ENCODE measurements at places on chromosomes 16 and 17.
A peak's percentile ranks its signal among the peaks of the same experiment; 100 is the strongest.

DNA sequence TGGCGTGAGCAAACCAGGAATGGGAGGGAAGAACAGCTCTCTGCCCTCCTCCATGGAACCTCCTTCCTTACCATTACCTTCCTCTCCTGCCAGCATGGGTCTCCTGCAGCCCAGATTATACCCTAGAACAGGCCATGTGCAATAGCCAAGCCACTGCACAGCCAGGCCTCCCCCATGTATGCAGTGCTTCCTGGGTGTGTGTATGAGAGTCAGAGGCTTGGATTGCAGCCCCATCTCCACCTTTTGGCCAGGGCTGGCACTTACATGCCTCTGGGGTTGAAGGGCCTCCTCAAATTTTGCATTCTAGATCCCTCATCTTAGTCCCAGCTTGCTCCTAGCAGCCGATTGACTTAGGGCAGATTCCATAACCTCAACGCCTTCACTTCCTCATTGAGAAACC lies 133.7 kb downstream of the GSG1L start:
- no peak for DNase-seq

GRCh38 chr16:31179747-31180459 lies at the start of gene FUS:
FUS (plus strand) TSS chr16:31180139; CDS start chr16:31180215, 76 bp downstream.
- DNase-seq, result peak; percentile 83

- DNase-seq, result no peak
These were observed 40.6 kb downstream of the GDE1 start for GRCh38 chr16:19481296-19481695.

GRCh38 chr16:23865853-23866252 lies 30.1 kb downstream of the PRKCB start:
- DNase-seq, result peak; percentile 52

- no peak for DNase-seq
These were observed 33.8 kb downstream of the ULK2 start for GRCh38 chr17:19833914-19834313.

GRCh38 chr16:27432558-27432957 lies 30.6 kb downstream of the IL21R start:
- no peak for DNase-seq

GRCh38 chr16:17451843-17452242 lies 18.9 kb downstream of the XYLT1 start:
- no peak for DNase-seq

GRCh38 chr17:34920676-34921075 lies 40.6 kb downstream of the CCT6B start:
- no peak for DNase-seq

GRCh38 chr17:1725642-1726511 lies 1.4 kb downstream of the WDR81 start:
- no peak for DNase-seq

DNA sequence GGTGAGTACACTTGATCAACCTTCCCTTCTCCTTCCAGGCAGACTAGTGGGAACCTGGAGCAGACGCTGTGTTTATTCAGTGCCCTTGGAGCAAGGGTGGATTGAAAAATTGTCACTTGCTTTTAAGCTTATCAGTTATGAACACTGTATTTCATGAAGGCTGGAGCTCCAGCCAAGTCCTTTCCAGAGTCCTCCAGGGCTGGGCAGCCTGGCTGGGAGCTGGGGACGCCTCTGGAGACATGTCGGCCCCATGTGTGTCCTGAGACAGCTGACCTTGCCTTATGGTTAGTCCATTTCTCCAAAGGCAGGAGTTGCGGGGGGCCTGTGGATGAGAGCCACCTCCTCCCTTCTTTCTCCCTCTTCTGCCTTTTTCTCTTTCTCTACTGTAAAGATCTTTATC lies 67.0 kb downstream of the RAP1GAP2 start:
- no peak for DNase-seq

DNA sequence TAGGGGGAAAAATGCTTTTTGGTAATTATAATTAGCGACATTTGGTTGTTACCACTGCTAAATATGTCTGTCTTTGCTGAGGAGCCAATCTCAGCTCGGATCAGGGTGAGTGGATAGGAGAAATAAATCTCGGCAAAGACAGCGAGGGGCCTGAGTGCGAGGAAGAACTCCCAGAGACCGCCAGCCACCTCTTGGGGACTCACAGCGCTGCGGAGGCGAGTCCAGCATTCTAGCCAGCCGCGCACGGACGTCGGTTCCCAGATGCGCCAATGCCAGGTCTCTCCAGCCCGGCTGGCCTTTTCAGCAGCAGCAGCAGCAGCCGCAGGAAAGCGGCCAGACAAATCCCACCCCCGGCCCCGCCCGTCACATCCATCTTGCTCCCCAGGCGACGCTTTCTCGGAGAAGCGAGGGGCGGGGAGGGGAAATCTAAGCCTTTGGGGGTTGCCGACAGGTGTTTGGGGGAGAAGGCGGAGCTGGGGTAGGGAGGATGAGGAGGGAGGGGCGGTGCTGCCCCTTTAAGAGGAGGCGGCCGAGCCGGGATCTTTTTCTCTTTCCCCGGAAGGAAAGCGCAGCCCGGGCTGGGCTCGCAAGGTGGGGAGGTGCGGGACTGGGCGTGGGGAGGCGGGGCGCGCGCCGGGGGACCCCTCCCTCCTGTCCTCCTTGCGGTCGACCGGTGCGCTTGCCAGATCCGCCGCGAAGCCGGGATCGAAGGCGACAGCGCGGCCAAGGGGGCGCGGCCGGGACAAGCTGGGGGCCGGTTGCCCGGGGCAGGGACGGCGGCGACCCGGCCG lies at the start of gene ITGA3:
ITGA3 (plus strand) TSS at position 685 of the 791 bp plus-strand sequence. CDS start 330 bp downstream, outside the sequence.
- peak; percentile 39 for DNase-seq

DNA sequence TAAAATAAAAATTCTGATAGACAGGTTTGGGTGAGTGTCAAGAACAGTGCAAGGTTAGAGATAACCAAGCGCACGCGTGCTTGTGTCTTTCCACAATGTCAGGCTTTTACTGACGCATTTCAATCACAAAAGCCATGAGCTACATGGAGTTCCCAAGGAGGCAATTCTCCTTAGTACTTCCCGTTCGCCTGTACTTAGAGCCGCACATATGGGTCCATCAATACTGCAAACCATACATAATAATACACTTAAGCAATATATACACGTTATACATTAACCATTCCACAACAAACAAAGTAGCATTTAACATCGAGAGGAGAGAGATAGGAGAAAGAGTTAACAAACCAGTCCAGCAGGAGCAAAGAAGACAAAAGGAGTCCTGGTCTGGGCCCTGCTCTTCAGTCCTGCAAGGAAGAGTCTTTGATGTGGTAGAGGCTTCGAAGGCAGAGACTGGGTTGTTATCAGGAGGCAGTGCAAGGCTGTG lies 11.9 kb upstream of the GPRC5C start:
- no peak for DNase-seq

DNA sequence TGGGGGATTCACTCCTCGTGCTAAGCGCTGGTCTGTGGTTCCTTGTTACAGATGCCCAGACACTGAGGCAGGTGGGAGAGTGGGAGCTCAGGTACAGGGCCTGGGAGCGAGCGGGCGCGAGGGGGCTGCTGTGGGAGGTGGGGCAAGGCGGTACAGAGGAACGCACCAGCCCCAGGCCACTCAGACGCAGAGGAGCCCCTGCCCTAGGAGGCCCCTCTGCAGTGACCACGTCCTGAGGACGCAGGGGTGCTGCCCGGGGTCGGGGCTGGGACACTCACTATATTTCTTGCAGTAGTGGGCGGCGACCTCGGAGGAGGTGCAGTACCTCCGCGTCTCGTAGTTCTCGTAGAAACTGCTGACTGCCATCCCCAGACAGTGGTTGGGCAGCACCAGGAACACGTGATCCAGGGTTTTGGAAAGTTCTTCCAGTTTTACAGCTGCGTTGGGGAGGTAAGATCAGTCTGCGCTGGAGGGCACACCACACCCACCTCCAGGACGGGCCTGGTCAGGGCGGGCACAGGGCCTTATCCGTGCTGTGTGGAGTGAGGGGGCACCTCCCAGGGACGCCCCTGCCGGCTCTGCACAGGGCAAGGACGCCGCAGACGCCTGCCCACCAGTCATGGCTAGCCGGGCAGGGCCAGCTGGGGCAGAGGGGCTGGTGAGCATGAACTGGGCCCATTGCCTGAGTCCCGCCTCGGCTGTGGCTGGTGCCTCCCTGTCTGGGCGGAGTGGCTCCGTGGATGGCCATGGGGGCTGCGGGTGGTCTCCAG lies 16.3 kb upstream of the RNPS1 start:
- DNase-seq, result no peak

GRCh38 chr16:2083876-2084780 lies 36.3 kb downstream of the TSC2 start:
- no peak for DNase-seq

- DNase-seq, result no peak
These were observed 576 bp downstream of the EPOP start for GRCh38 chr17:38674014-38674748.

DNA sequence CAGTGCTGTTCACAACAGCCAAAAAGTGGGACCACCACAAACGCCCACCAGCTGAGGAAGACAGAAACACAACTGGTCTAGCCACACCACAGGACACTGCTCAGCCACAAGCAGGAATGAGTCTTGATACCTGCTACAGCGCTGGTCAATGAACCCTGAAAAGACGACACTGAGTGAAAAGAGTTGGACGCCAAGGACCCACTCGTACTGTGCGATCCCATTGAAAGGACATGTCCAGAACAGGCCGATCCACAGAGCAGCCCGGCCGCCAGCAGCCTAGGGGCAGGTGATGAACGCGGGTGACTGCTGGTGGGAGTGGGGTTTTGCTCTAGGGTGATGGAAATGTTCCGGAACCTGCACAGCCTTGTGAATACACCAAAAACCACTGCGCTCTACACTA lies 10.6 kb upstream of the SLC38A8 start:
- DNase-seq, result no peak

GRCh38 chr16:14564861-14565687 lies 65.0 kb downstream of the PARN start:
- DNase-seq, result no peak

DNA sequence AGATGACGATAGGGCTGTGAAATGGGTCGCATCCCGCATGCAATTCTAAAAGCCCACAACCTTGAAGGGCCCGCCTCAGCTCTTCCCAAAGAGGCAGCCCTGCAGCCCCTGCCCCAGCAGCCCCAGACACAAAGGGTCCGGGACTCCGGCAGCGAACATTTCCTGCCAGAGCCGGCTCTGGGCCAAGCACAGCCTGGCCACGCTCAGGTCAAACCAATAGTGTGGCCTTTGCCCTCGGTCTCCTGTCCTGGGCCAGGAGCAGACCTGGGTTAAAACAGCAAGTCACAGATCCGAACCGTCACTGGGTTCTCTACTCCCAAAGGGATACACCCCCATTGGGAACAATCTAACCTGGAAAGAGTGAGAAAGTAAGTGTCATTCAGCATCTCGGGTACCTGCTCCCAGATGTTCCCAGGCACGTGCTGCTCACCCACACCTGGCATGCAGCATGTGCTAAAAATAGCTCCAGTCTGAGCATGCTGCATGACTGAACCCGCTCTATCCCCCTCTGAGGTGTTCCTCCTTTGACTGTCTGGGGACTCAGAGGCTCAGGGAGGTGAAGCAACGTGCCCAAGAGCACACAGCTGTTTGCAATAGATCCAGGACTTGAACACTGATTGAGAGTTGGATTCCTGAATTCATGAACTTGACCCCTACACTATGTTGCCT lies 22.2 kb upstream of the ATP2A3 start:
- no peak for DNase-seq

GRCh38 chr16:85412911-85413520 lies 200.1 kb upstream of the GSE1 start:
- DNase-seq, result no peak

- no peak for DNase-seq
These were observed 6.8 kb upstream of the MMP15 start for GRCh38 chr16:58018803-58019202.

DNA sequence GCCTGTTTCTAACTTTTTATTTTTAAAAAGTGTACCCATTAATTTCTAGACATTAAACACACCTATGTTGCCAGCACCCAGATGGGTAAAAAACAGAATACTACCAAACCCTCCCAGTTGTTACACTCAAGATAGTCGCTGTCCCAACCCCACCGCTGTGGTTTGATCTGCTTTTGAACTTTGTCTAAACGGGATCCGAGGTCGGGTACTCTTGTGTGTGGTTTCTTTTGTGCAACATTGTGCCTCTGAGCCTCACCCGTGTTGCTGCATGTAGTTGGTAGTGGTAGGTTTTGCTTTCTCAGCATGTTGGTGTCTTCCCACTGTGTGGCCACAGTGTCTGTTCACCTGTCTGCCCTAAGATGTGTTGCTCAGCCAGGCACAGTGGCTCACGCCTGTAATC lies 4.3 kb downstream of the KLHL36 start:
- DNase-seq, result no peak

Measured in NT2/D1 (cell line).